RPMI8226 (cell line): ENCODE measurements at places on chromosomes 12 and 14.

- DNase-seq: no peak
These were observed 31.9 kb downstream of the RDH12 start for GRCh38 chr14:67733616-67734015.

DNA sequence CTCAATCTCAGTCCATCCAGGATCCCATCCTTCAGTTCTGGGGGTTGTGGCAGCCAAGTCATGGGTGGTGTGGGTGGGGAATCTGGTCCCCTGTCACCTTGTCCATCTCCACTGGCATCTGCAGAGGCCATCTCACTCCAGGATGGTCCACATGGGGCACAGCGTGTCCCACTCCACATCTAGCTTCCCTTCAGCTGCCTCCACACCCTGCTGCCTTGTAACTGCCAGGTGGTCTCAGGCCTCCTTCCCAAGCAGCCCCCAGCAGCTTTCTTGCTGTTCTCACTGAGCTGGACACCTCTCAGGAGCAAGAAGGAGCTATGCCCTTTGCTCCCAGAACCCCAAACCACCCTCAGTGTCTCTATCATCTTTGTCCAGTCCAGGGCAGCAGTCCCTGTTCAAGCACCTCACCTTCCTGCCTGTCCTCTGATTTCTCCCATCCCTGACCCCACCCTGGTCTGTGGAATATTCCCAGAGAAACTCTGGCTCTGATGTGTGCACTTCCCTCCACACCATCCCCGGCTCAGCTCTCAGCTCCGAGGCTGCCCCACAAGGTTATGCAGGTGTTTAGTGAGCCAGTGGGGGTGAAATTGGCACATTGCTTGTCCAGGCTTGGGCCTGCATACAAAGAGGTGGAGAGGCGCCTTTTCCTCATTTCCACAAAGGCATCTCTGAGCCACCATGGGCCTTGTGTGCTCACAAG, 13.7 kb upstream of the DYNC1H1 start:
- DNase-seq: no peak

GRCh38 chr14:32932302-32932913, 6.3 kb upstream of the NPAS3 start:
- no peak for DNase-seq

DNA sequence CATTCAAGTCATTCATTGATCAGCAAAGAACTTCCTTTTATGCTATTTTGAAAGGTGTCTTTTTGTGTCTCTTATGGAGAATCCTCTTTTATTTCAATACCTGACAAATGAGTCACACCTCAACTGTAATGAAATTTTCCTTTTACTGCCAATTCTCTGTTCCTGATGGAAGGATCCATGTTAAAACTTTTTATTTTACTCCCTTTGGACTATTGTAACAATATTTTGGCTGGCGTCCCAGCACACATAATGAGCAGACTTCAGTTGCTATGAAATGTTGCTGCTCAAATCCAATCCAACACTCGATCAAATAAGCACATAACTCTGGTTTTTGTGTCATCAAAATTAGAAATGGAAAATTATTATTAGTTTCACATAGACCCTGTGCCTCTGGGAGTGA, 21.9 kb upstream of the SLC15A5 start:
- no peak for DNase-seq

DNA sequence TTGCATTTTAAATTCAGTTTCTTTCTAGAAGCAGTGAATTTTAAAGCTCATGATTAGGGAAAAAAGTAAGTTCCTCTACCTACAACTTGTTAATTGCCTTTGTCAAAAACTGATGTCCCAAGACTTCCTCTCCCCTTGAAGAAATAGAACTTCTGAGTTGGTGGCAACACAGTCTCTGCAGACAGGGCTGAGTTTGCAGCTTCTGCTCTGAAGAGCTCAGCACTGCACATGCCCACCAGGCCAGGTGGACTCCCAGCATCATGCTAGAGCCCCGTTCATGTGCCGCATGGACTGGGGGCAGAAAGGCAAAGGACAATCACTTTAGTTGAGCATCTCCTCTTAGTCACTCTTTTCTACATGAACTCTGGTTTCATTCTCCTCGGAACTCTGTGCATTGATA, 620.1 kb downstream of the VRK1 start:
- no peak for DNase-seq

- no peak for DNase-seq
These were observed 11.6 kb upstream of the GXYLT1 start for GRCh38 chr12:42156232-42156631.

DNA sequence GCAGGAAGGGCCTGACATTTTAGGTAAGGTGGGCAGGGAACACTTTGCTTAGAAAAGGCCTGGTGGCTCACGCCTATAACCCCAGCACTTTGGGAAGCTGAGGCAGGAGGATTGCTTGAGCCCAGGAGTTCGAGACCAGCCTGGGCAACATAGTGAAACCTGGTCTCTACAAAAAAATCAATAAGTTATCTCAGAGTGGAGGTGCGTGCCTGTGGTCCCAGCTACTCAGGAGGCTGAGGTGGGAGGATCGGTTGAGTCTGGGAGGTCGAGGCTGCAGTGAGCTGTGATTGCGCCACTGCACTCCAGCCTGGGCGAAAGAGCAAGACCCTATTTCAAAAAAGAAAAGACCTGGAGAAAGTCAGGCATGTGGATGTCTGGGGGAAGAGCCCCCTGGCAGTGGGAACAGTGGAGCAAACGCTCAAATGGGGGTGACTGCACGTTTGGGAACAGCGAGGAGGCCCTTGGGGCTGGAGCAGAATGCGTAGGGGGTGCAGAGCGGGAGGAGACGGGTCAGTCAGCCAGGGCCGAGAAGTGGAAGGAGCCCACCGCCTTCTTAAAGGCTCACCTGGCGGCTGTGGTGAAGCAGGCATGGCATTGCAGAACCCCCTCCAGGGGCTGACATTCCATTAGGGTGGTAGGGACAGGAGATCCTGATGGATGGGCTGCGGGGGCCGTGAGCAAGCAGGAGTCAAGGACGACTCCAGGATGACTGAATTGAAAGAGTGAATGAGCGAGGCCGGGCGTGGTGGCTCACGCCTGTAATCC, 6.2 kb upstream of the KIF26A start:
- no peak for DNase-seq

- DNase-seq: no peak
These were observed 22.6 kb upstream of the LUM start for GRCh38 chr12:91133871-91134270.

GRCh38 chr12:109302358-109302757, 6.7 kb downstream of the FOXN4 start:
- DNase-seq: peak; percentile 31

DNA sequence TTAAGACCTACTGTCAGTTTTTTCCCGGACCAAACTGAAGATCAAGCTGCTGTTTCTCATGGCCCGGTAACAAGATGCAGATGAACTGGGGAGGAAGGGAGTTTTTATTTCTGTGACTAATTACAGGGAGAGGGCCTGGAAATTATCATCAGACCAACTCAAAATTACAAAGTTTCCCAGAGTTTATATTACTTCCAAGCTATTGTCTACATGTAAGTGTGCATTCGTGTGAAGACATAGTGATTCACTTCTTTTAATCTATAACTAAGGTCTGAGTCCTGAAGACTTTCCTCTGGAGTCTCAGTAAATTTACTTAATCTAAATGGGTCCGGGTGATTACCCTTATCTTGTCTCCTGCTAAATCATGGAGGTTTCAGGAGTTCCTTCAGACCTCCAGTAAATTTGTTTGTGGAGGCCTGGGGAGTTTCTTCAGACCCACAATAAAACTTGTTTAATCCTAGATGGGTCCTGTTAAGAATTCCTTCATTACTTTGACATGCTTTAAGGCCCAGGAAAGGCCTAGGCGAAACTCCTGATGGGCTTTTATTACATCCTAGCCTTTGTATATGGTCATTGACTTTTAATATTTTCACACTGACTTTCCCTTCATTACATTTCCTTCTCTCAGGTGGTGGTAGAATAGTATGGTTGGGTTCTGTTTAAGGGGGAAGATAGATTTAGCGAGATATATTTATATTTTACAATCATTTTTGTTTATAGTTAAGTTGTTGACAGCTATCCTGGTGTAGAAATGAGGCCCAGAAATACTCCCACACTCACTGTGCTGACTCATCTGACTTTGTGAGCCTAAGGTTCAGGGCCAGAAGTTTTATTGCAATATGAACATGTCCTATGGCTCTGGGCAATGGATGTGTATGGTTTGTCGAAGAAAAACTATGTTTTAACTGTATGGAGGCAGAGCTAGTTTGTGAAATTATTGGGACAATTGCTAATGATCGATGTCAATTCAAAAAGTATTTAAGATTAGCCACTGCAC, 627.0 kb upstream of the FBXO33 start:
- DNase-seq: no peak

- DNase-seq: no peak
These were observed 31.7 kb downstream of the BBS10 start for GRCh38 chr12:76316468-76316867.

DNA sequence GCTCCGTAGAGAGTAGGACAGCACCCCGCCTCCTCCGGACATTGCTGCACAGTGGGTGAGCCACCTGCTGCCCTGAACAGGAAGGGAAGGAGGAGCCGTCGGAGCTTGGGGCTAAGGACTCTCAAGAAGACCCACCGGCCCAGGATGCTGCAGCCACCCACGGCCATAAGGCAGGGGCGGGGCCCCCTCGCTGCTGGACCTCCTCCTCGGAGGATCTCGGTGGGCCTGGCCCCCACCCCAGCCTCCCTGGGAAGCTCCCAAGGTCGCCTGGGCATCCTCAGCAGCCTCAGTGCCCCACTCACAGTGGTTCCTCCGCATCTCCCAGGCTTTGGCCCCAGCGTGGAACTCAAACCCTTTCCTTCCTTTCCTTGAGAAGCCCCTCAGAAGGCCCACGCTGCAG, 68.6 kb upstream of the DIO3 start:
- no peak for DNase-seq

DNA sequence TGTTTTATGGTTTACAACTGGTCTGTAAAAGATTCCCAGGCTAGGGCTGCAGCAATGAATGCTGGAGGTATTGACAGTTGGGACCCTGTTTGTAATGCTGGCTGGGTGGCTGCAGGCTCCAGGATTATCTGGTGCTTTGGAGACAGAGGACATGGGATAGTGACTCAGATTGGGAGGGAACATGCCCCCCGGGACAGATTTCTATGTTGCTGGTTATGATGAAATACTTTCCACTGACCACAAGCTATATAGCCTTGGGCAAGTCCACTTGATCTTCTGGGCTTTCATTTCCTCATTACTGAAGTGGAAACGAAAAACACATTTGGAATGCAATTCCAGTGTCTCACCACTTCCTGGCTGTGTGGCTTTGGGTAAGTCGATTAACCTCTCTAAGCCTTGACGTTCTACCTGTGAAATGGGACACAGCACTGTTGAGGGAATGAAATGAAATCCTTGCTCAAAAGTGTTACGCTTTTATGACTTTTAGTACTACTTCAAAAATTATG, 6.3 kb upstream of the TPCN1 start:
- peak; percentile 59 for DNase-seq

DNA sequence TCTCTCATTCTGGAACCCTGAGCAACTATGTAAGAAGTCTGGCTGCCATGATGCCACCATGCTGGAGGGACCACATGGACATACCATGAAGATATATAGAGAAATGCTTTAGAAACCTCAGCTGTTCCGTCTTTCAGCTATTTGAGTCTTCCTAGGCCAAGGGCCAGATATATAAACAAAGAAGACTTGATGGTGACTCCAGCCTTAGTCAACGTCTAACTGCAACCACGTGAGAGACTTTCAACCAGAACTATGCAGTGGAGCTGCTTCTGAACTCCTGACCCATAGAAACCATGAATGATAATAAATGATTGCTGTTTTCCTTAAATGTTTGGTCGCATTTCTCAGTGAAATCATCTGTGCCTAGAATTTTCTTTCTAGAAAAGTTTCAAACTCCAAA, 20.0 kb upstream of the KITLG start:
- DNase-seq: no peak

DNA sequence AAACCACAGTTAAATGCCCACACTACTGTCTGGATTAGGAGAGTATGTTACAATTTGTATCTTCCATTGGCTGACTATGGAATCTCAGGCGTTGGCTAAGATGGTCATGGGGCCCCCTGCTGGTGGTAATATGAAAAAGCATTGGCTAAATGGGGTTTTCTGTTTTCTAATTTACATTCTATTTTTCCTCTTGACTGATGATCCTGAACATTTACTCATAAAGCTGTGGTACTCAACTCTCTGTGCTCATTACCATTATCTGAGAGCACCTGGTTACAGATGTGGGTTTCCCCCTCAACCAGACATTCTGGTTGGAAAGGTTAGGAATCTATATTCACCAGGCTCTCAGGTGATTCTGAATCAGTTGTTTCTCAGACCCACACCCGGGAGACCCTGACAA, 64.8 kb downstream of the WSCD2 start:
- peak; percentile 35 for DNase-seq

GRCh38 chr14:24232645-24233537, at the start of gene GMPR2:
Gene GMPR2 (plus strand): TSS chr14:24232929. CDS start chr14:24233254, 325 bp downstream.
- no peak for DNase-seq

GRCh38 chr14:92663049-92663448, 85.4 kb downstream of the LGMN start:
- DNase-seq: no peak

DNA sequence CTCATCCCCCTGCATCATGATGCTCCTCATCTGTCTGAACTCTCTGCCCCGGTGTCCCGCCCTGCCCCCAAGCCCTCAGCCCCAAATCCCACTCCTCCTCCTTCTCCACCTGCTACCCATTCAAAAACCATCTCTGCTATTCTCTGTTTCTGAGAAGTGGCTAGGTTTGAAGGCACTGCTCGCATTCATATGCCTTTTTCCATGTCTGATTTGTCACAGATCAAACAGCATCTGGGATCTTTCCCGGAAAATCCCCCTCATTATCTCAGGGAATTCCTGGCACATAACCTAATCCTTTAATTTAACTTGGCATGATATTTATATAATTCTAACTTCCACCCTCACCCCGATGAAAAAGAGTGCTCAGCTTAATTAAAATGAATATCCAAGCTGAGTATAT, 3.3 kb upstream of the ADAM20 start:
- DNase-seq: no peak

GRCh38 chr14:104819361-104819781, 18.5 kb downstream of the ZBTB42 start:
- DNase-seq: no peak

DNA sequence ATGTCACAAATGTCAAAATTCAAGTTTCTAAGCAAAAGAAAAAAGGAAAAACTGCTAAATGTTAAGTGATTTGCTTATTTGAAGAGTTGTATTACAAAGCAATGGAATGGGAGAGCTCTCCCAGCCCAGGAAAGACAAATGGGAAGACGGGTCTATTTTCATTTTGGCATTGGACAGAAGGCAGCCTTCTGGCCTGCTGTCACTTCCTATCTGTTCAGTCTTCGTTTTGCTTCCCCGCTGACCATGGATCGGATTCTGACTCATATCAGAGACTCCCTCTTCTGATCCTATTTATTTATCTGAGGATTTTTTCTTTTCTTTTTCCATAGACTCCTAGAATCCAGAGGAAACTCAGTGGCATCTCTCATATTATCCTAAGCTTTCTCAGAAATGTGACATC, 634.9 kb downstream of the DIO2 start:
- DNase-seq: no peak

DNA sequence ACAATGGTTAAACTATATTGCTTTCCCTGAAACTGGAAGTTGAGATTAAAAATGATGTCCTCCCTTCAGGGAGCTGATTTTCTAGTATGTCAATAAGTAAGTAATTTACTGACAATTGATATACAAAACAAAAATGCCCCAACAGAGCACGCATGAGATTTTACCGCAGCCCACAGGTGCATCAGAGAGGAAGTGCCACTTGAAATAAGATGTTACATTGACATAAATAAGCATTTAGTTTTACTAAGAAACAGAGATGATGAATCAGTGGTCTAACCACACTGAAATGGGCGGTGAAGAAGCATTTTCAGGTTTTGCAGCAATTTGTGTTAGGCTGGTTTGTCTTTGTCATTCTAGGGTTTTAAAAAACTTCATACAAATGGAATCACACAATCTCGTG, 8.8 kb upstream of the CLECL1 start:
- DNase-seq: peak; percentile 80

GRCh38 chr14:69432364-69432763, 33.9 kb downstream of the SLC39A9 start:
- no peak for DNase-seq
